ENCODE measurements at places on chromosomes 6 and 20. TPM values are rescaled to one million over a fixed set of nuclear protein-coding genes. Genes with fewer than 3 reads are reported as not detected.

GRCh38 chr6:119649531-119649930, 300.0 kb upstream of the MAN1A1 start:
- H3K4me1 ChIP-seq = peaks cover 16% of the 10 kb centered on the region
- H3K27ac ChIP-seq = no peak overlapping the region
- no peaks in the 10 kb centered on the region for H3K27me3 ChIP-seq
- no peak for DNase-seq
- H3K4me3 ChIP-seq = no peak overlapping the region
- no peaks in the 10 kb centered on the region for H3K36me3 ChIP-seq

GRCh38 chr6:16412982-16413381, 174.6 kb downstream of the GMPR start:
- H3K4me3 ChIP-seq = no peak overlapping the region
- H3K4me1 ChIP-seq = peaks cover 11% of the 10 kb centered on the region
- H3K27ac ChIP-seq = no peak overlapping the region
- no peak for DNase-seq

DNA sequence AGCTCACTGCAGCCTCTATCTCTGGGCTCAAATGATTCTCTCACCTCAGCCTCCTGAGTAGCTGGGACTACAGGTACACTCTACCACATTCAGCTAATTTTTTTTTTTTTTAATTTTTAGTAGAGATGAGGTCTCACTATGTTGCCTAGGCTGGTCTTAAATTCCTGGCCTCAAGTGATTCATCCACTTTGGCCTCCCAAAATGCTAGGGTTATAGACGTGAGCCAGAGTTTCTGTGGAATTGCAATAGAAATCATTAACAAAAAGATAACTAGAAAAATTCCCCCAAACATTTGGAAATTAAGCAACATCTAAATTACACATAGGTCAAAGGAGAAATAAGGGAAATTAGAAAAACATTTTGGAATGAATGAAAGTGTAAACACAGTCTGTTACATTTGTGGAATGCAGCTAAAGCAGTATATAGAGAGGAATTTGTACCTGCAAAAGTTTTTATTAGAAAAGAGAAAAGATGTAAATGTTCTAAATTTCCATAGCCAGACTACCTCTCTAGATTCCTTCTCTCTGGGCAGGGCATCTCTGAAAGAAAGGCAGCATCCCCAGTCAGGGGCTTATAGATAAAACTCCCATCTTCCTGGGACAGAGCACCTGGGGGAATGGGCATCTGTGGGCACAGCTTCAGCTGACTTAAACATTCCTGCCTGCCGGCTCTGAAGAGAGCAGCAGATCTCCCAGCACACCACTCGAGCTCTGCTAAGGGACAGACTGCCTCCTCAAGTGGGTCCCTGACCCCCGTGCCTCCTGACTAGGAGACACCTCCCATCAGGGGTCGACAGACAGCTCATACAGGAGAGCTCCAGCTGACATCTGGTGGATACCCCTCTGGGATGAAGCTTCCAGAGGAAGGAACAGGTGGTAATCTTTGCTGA, 51.3 kb downstream of the ATRN start:
- peaks cover 52% of the 10 kb centered on the region for H3K36me3 ChIP-seq
- H3K4me1 ChIP-seq = no peaks in the 10 kb centered on the region
- no peak for DNase-seq

GRCh38 chr20:6519556-6519955, 247.9 kb upstream of the BMP2 start:
- H3K27me3 ChIP-seq = no peaks in the 10 kb centered on the region
- H3K27ac ChIP-seq = no peak overlapping the region
- no peaks in the 10 kb centered on the region for H3K36me3 ChIP-seq

DNA sequence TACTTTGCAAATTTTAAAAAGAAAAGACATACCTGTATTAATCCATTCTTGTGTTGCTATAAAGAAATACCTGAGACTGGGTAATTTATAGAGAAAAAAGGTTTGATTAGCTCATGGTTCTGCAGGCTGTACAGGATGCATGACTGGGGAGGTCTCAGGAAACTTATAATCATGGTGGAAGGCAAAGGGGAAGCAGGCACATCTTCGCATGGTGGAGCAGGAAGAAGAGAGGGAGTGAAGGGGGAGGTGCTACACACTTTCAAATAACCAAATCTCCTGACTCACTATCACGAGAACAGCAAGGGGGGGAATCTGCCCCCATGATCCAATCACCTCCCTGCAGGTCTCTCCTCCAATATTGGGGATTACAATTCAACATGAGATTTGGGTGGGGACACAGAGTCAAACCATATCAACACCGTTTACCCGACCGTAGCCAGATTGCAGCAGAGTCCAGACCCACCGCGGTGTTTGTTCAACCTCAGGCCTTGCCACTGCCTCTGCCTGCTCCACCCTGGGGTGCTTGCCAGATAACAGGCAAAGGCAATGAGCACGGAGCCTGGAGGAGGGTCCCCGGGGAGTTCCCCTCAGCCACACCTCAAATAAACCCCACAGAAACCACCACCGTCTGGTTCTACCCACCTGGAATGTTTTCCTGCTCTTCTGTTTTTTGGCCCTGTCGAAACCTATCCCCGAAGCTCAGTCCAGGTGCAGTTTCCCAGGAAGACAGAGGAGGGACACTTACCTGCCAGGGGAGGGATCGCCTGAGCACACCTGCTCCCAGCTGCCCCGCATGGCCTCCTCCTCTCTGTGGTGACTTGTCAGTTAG, 142.2 kb upstream of the AFDN start:
- no peak for DNase-seq
- peaks cover 65% of the 10 kb centered on the region for H3K27me3 ChIP-seq
- peaks cover 73% of the 10 kb centered on the region for H3K4me1 ChIP-seq
- H3K4me3 ChIP-seq = no peak overlapping the region

Gene STX7
- total RNA-seq = 34.5 TPM

Gene ASF1A
- total RNA-seq = 40.1 TPM

Gene DAAM2
- 17.6 TPM for total RNA-seq

Gene MYT1
- 4.3 TPM for total RNA-seq
